ENCODE measurements at places on chromosomes 3 and 15.
A peak's percentile ranks its signal among the peaks of the same experiment; 100 is the strongest.

GRCh38 chr15:64599716-64600115, 139.3 kb downstream of the ZNF609 start:
- DNase-seq: no peak

DNA sequence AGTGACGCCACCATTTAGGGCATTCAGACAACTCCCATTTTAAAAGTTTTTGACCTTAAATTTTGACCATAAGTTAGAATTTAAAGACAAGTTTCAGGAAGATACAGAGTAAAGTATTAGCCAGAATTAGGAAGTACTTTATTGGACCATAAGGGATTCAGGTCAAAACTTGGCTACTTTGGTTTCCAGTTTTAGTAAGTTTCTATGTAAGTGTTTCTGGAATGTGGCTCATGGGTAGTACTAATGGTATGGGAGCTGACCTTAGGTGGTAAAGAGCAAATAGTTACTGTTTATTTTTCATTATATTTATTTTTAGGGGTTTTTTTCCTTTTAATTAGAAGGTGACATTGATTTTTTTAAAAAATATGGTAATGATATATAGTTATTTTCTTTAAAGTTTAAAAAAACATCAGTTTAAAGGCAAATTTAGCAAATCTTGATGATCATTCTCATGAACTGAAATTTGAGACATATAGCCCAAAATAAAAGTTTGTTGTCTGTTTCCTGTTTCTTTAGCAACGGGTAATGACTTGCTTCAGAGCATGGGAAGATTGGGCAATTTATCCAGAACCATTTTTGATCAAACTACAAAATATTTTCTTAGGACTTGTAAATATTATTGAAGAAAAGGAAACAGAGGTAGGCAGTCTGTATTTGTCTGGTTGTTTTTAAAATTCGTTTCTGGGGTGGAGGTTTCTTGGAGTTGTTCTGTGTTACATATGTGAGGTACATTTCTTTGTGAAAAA, 34.3 kb downstream of the U2SURP start:
- DNase-seq: no peak

- DNase-seq: no peak
Observed at GRCh38 chr15:49227602-49228001, 57.6 kb downstream of the GALK2 start.

- DNase-seq: no peak
Observed at GRCh38 chr15:76935620-76936019, 4.1 kb downstream of the RCN2 start.

- no peak for DNase-seq
Observed at GRCh38 chr3:197227780-197228574, 70.4 kb downstream of the DLG1 start.

- no peak for DNase-seq
Observed at GRCh38 chr3:10374311-10374710, 53.4 kb upstream of the SEC13 start.

DNA sequence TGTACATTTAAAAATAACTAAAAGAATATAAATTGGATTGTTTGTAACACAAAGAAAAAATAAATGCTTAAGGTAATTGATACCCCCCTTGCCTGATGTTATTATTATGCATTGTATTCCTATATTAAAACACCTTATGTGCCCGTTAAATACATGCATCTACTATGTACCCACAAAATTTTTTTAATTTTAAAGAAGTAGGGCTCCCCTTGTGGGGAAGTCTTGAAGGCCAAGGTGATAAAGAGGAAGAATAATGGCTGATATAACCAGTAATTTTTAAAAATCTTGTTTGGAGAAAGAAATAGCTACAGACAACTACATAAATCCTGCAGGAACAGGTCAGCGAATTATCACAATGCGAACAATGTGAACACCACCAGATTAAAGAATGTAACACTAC, 451.7 kb upstream of the ARHGEF26 start:
- no peak for DNase-seq

DNA sequence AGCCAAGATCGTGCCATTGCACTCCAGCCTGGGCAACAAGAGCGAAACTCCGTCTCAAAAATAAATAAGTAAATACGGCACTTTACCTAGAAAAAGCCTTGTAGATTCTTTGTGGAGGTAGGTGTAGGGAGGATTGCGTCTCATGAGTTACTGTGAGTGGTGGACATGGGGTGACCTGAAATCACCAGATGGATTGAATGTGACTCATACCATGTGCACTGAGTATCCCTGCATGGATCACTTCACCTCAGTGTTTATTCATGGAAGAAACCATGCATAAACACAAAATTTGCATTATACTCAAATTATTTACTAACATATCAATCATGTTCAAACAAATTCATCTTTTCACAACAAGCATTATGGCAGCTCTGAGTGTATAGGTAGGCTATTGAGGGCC, 55.9 kb downstream of the MRPS25 start:
- DNase-seq: no peak

GRCh38 chr3:137217733-137218132, 259.9 kb downstream of the IL20RB start:
- DNase-seq: no peak

GRCh38 chr3:9153904-9154619, 95.4 kb downstream of the SRGAP3 start:
- DNase-seq: no peak

- DNase-seq: no peak
Observed at GRCh38 chr3:30644615-30645014, 38.2 kb downstream of the TGFBR2 start.

DNA sequence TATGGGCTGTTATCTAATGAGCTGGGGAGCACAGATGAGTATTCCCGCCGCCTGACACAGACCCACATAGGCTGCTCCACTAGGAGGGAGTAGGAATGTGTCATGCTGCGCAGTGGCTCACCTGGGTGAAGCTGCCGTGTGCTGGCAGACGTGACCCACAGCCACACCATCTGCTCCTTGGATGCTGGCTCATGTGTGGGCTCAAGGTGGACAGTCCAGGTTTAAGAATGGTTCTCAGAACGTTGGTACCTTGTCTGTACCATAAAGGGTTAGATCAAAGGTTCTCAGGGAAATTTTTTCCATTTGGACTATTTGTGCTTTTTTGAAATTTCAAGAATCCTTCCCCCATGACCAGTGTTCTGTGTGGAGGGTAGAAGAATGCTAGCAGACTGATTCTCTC, 338.9 kb upstream of the TRIM42 start:
- DNase-seq: no peak

DNA sequence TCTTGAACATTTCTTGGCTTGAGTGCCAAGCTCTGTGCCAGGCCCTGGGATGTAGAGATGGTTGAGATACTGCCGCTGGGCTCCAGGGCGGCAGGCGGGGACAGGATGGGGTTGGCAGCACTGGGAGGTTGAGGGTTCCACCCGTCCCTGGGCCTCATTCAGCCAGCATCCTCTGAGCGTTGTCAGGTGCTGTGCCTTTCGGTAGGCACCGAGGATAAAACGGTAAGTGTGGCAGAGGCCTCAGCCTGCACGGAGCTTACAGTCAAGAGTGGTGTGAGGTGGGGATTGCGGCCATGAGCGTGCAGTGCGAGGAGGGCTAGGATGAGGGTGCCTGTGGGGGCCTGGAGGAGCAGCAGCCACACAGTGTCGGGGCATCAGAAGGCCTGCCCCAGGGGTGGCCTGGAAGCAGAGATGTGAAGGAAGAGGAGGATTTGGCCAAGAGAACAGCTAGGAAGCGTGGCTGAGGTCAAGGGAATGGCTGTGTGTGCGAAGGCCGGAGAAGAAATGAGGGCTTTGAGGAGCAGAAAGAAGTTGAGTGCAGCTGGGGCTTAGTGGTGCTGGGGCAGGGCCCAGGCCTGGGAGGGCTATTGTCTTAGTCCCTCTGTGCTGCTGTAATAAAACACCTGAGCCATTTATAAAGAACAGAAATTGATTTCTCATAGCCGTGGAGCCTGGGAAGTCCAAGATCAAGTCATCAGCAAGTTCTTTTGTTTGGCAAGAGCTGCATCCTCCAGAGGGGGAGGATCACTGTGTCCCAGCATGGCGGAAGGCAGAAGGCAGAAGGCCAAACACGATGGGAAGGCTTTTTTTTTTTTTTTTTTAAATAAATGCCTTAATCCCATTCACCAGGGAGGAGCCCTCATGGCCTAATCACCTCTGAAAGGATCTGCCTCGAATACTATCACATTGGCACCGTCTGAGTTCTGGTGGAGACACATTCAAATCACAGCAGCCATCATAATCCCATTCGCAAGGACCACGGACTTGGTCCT, 22.7 kb downstream of the CORO2B start:
- DNase-seq: no peak

- DNase-seq: no peak
Observed at GRCh38 chr3:197520311-197521276, 35.2 kb downstream of the BDH1 start.

GRCh38 chr3:174667386-174667785, 191.7 kb upstream of the NAALADL2 start:
- DNase-seq: no peak

GRCh38 chr3:169104972-169105371, 558.5 kb downstream of the MECOM start:
- no peak for DNase-seq

DNA sequence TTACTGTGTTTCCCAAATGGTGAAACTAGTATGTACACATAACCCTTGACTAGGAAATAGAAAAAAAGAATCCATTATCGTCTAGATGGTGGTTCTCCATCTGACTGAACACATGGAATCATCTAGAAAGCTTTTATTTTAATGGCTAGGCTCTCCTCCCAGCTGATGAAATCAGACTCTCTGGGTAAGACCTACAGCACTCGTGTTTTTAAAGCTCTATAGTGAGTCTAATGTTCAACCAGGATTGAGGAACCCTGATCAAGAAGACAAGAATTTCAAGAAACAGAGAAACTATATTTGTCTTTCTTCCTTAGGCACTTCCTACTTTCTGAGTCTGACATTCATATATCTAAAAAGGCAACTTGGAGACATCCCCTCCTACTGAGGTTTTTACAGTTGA, 118.8 kb downstream of the TMCO5A start:
- DNase-seq: no peak

DNA sequence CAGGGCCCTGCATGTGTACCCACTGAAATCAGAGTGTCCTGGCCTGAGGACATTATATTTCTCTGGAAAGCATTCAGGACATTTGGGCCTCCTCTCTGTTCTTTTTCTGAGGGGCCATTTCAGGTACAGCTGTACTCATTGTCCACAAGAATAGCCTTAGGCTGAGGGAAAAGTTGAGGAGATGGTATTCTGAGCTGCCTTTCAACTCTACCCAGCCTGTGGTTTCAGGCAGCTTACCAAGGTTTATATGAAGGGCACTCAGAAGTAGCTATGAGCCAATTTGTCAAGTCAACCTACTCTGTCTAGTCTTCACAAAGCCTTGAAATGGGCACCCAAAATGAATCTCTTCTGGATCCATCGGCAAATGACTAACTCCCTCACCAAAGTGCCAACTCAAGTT, 9.4 kb downstream of the ATP13A4 start:
- no peak for DNase-seq

GRCh38 chr3:64138046-64138445, 87.2 kb downstream of the PRICKLE2 start:
- no peak for DNase-seq

DNA sequence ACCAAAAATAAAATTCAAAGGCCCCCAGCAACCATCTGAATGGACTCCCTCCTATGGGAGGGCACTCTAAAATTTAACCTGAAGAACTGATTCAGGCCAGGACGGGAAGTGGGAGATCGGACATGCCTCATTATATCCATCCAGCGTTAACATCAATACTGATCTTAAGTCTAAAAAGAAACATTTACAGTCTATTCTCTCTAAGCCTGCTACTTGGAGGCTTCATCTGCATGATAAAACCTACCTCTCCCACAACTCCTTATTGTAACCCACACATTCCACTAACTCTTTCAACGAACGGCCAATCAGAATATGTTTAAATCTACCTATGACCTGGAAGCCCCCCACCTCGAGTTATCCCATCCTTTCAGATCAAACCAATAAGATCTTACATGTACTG, 68.4 kb downstream of the HERC1 start:
- DNase-seq: no peak

DNA sequence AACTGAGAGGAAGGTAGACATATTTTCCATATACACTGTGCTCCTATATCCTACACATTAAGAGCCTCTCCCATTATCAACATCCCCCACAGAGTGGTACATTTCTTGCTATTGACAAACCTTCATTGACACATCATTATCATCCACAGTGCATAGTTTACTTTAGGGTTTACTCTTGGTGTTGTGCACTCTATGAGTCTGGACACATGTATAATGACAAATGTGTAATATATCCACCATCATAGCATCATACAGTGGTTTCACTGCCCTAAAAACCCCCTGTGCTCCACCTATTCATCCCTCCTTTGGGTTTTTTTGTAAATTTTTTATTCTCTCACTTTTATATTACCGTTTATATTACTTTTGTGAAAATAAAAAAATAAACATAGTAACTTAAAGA, 22.2 kb upstream of the CLDN18 start:
- DNase-seq: no peak

GRCh38 chr3:103992469-103992868, 1374.2 kb upstream of the ALCAM start:
- DNase-seq: no peak

- no peak for DNase-seq
Observed at GRCh38 chr3:61955483-61955882, 394.1 kb downstream of the PTPRG start.

GRCh38 chr3:183099838-183100204, 525 bp upstream of the MCCC1 start:
- DNase-seq: no peak

DNA sequence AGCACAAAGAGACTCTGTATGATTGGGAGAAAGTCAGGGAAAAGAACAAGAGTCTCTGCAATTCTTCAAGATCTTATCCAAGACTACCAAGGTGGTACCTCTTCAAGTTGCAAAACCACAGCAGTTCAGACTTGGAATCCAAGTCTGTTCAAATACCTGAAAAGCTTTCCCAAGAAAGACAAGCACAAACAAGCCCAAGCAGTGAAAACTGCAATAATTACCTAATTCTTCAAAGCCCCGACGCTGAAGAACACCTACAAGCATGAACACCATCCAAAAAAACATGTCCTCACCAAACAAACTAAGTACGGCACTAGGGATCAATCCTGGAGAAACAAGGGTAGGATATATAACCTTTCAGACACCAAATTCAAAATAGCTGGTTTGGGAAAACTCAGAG, 299.3 kb upstream of the ALCAM start:
- DNase-seq: no peak

- DNase-seq: no peak
Observed at GRCh38 chr3:53163444-53164387, 2.7 kb downstream of the PRKCD start.

- DNase-seq: peak; percentile 53
Observed at GRCh38 chr3:99498550-99499234, 139.7 kb upstream of the COL8A1 start.

- no peak for DNase-seq
Observed at GRCh38 chr3:127531821-127532220, 58.7 kb downstream of the TPRA1 start.

Data from hippocampal formation (tissue), 2 donors.